Activated T-cell treated with anti-CD3 and anti-CD28 coated beads, Interleukin-2, amount 50 U/mL, for 1 hour (primary cell): ENCODE measurements at places on chromosomes 7 and 10.

- DNase-seq, result no peak
Measured at GRCh38 chr10:5512881-5513612, 11.7 kb upstream of the CALML3 start.

- no peak for DNase-seq
Measured at GRCh38 chr10:15365692-15366091, 5.4 kb downstream of the FAM171A1 start.

DNA sequence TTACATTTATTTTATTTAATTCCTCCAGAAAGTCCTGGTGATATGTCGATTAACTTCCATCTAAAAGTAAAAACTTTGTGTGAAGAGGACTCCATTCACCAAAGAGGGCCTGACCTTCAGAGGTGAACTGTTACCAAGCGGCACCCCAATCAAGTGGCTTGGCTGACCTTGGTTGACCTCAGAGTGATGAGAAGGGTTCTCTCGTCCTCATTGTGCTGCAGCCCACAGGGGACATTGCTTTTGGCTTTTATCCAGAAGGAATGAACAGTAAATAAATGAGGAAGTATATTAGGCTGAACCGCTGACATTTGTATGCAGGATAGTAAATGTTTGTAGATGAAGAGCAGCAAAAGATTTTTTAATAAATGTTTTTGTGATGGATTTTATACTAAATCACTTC lies 172.4 kb upstream of the MKI67 start:
- DNase-seq, result no peak

DNA sequence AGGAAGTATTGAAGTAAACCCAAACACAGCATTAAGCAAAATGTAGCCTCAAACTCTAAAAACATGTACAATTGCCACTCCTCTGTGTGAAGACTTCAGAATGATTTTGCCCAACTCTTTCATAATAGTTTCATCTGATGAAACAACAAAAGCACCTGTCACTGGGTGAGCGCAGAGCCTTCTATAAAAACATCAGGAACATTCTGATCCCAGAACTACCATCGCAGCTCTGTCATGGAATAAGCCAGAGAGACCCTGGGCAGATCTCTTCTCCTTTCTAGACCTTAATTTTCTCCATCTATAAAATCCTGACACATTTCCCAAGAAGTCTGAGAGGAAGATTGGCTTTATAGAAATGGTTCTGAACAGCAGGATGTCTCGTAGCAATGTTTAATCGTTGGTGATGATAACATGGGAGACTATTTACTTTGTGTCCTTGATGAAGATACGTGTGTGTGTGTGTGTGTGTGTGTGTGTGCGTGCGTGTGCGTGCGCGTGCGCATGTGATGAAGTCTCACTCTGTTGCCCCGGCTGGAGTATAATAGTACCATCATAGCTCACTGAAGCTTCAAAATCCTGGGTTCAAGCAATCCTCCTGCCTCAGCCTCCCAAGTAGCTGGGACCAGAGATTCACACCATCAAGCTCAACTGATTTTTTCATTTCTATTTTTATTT lies 198.0 kb downstream of the KIAA1217 start:
- no peak for DNase-seq

DNA sequence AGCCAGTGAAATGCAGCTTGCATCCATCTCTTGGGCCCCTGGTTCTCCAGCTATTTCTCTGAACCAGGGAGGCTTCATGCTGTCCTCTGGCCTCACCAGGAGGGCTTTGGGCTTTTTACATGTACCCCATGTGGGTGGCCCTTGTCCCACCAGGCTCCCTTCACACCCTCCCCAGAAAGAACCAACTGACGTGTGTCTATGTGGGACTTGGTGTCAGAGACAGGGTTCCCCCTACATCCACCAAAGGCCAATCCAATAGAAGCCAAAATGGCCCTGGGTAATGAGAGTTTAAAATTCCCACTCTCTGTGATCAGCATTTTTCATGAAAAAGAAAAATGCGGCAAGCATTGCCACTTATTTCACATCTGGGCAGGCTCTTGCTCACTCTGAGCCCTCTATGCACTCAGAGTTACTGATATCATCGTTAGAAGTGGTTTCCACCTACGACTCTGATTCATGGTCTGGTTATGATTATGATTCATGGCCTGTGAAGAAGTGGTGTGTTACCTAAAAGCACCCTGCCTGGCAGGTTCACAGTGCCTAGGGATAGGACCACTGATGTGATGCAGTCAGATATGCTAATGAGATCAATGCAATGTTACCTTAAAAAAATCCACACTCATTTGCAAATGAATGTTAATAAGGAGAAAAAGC lies 133.5 kb downstream of the BUB3 start:
- no peak for DNase-seq

DNA sequence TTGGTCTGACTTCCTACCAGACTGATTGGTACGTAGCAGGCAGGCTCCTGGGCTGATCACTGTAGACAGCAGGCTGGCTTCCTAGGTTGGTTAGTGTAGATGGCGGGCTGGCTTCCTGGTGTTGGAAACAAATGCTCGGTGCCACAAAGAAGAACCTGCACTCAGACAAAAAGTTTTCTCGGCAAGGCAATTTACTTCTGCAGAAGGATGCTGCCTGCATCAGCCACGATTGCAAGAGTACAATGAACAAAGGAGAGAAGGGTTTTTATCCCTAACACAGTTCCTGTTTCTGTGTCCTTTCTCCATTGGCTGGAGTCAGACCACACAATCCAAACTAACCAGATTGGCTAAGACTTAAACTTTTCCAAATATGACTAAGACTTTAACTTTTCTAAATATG lies 123.6 kb upstream of the PPP2R2D start:
- no peak for DNase-seq

- no peak for DNase-seq
Measured at GRCh38 chr7:83749495-83749894, 100.6 kb upstream of the SEMA3E start.

GRCh38 chr7:69610374-69611084 lies 12.3 kb downstream of the AUTS2 start:
- no peak for DNase-seq

DNA sequence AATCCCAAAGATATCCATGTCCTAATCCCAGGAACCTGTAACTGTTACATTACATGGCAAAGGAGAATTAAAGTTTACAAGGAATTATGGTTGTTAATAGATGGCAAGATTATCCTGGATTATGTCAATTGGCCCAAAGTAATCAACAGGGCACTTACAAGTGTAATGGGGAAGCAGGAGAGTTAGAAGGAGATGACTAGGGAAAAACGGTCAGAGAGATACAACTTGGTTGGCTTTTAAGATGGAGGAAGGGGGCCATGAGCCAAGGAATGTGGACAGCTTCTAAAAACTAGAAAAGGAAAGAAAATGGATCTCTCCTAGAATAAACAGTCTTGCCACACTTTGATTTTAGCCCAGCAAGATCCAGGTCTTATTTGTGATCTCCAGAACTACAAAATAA lies 3.3 kb downstream of the JMJD1C start:
- no peak for DNase-seq

- no peak for DNase-seq
Measured at GRCh38 chr10:127252818-127253217, 56.4 kb upstream of the INSYN2A start.

GRCh38 chr10:23379686-23380085 lies 35.1 kb upstream of the C10orf67 start:
- no peak for DNase-seq

DNA sequence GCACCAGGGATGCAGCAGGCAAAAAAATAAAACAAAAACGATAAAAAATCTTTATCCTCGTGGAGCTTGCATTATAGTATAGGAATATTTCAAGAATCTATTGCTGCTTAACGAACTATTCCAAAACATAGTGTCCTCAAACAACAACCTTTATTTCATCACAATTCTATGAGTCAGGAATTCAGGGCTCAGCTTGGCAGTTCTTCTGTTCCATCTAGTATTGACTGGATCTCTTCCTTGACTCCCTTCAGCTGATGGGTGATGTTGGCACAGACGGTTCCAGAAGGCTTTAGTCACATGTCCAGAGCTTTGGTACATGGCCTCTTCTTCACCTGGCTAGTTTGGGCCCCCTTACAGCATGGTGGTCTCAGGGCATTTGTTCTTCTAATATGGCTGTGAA lies 88.0 kb downstream of the RTKN2 start:
- DNase-seq, result no peak

- DNase-seq, result no peak
Measured at GRCh38 chr10:101000915-101001658, 1.5 kb downstream of the LZTS2 start.

- no peak for DNase-seq
Measured at GRCh38 chr10:87101996-87102395, 7.0 kb downstream of the SHLD2 start.

DNA sequence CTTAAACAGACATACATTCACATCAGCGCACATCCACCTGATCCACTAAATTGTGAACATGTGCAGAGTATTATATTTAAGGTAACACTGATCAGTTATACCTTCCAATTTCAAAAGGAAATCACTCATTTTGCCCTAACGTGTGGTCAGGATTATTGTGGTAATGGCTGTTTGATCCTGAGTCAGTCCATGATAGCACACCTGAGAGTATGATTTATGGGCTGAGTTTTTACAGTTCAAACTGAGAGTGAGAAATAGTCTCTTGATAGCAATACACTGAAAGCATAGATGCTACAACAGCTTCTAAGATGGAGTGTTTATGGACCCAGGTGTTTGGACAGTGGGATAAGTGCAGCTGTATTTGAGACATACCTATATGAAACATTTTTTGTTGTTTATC lies 96.7 kb downstream of the KIF20B start:
- no peak for DNase-seq

- DNase-seq, result no peak
Measured at GRCh38 chr10:87842220-87842641, 21.1 kb downstream of the KLLN start.

DNA sequence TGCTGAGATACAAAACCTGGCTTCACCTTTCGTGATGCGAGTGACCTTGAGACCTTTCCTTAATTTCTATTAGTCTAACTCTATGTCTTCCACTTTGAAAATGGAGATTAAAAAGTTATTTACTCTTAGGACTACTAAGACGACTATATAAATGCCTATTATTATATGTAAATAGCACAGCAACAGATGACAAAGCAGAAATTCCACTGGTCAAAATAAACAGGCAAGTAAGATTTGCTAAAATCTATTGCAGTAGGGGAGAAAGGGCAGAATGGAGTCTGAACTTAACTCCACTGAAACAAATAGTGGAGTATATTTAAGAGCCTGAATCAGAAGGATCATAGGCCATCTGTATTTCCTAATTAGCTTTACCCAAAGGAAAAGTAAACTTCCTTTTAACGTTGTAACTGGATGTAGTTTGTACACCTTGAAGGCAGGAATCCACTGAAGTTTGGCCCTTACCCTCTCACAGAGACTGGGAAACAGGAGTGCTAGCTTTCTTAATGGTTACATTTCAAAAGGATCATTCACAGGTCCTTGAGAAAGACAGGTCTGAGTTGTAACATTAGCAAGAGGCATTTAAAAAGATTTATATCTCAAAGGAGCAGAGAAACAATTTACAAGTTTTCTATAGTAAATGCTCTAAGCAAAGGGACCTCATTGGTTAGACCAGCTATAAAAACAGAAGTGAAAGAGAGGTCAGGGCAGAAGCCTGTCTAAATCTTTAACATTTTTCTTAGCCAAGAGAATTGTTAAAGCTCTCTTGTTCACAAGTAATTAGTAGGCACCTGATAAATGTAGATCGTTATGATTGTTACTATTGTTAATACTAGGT lies 332.5 kb downstream of the ZWINT start:
- DNase-seq, result no peak

DNA sequence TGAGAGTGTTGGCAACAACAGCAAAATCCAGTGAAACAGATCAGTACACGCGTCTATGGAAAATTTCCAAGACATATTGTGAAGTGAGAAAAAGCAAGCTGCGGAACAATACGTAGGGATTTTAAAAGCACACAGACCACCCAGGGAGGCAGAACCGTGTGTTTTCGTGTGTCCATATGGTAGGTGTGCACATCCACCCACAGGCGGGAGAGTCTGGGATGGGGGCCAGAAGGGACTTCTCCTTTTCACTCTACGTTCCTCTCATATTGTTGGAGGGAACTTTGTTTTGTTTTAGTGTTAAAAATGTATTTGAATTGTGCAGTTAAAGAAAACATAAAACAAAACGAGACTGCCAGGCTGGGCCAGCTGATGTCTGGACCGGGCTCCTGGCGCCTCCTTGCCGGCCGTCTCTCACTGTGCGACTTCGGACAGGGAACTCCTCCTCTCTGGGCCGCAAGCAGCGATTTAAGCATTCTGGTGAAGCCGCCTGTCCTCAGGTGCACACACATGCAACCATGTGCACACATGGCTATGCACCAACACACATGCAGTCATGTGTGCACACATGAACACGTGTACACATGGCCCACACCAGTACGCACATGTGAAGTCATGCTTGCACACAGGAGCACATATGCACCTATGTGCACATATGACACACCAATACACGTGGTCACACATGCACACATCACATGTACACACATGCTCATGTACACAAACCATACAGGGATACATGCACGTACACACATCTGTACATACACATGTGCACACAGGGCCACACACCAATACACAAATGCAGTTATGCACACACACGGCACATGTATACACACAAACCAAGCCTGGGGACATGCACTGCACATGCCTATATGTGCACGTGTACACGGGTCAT lies 141.1 kb downstream of the ELFN1 start:
- DNase-seq, result no peak

DNA sequence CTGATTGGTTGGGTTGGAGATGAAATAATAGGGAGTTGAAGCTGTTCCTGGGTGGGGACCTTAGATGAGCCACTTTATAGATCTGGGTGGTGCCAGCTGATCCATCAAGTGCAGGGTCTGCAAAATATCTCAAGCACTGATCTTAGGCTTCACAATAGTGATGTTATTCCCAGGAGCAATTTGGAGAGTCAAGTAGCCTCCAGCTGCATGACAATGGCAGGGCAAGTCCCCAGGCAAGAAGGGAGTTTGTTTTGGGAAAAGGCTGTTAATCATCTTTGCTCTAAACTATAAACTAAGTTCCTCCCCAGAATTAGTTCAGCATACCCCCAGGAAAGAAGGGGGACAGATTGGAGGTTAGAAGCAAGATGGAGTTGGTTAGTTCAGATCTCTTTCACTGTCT lies 47.7 kb upstream of the WAPL start:
- DNase-seq, result no peak

DNA sequence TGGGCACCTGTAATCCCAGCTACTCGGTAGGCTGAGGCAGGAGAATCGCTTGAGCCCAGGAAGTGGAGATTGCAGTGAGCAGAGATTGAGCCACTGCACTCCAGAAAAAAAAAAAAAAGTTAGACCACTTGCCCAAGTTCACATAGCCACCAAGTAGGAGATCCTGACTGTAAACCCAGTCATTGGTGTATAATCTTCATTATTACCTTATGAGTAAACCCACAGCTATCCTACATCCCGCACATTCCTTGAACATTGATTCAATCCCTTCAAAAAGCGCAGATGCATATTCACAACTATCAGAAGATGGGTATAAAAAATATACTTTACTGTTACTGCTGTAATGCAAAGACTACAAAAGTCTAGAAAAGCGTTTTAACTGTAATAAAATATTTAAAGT lies 512.9 kb downstream of the SUGCT start:
- DNase-seq, result no peak

- DNase-seq, result peak; percentile 59
Measured at GRCh38 chr7:151087245-151088018, 1.2 kb downstream of the AGAP3 start.
